CD4-positive, alpha-beta T cell treated with Interferon alpha-2 for 1 hour (primary cell): ENCODE measurements at places on chromosomes 7 and 10.

DNA sequence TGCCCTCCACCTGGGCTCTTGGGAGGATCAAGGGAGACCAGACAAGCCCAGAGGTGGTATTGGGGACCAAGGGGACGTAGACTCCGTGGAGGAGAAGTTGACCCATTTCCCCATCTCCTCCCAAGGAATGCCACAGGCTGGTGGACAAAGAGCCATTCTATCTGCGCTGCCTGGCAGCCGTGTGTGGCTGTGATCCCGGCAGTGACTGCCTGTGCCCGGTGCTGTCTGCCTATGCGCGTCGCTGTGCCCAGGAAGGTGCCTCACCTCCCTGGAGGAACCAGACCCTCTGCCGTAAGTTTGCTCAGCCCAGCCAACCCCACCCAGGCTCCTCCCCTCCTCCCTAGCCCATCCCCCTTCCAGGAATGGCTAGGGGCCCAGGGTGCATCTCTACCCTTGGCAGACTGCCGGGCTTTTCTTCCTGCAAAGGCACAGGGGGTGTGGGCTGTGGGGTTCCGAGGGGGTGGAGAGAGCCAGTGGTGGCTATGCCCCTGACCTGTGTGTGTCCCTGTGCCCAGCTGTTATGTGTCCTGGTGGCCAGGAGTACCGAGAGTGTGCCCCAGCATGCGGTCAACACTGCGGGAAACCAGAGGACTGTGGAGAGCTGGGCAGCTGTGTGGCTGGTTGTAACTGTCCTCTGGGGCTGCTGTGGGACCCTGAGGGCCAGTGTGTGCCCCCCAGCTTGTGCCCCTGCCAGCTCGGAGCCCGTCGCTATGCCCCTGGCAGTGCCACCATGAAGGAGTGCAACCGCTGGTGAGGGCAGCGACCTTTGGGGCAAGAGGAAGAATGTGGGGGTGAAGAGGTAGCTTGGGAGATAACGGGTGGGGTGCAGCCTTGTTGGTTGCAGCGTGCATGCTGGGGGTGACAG lies 10.2 kb upstream of the ZNF467 start:
- DNase-seq = no peak

- DNase-seq = no peak
Observed at GRCh38 chr7:86942081-86942480, 117.4 kb downstream of the ELAPOR2 start.

- DNase-seq = no peak
Observed at GRCh38 chr10:84007482-84007881, 131.8 kb upstream of the GHITM start.

- DNase-seq = no peak
Observed at GRCh38 chr10:98569853-98570252, 123.1 kb upstream of the HPS1 start.
